Right renal pelvis (tissue), 4 donors: ENCODE measurements at places on chromosomes 1 and 21. TPM values are rescaled to one million over a fixed set of nuclear protein-coding genes. Genes with fewer than 3 reads are reported as not detected.

GRCh38 chr1:118049981-118050380 is 120.4 kb downstream of the WDR3 start:
- no peak for DNase-seq

GRCh38 chr1:171965777-171966176 is 124.5 kb downstream of the DNM3 start:
- no peak for DNase-seq

GRCh38 chr1:42322577-42322976 is 12.5 kb downstream of the FOXJ3 start:
- DNase-seq: no peak

DNA sequence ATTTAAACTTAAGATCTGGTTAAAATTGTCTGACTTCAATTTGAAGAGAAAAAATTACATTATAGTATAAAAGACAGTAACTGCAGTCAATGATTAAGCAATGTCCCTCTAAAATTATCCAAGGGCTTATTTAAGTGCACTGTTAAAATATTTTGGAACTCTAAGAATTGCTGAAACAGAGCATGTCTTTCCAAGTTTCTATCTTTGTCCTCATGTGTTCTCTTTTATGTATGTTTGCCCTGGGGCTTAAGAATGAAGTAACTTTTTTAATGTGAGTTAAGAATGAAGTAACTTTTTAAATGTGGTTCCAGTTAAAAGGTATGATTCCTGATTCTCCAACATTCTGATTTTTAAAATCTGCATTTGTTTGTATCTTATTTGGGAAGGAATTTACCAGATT is 69.0 kb upstream of the MARK1 start:
- DNase-seq: no peak

- no peak for DNase-seq
These were observed 712 bp downstream of the RAB13 start for GRCh38 chr1:153985341-153985912.

The RSPO1 gene
- polyA plus RNA-seq: 7.6 TPM

The EFCAB14 gene
- 109 TPM for polyA plus RNA-seq

The RNF186 gene
- 0.34 TPM for polyA plus RNA-seq

The UBE2U gene
- not detected for polyA plus RNA-seq

GRCh38 chr1:41925712-41926111 is 7.0 kb upstream of the HIVEP3 start:
- DNase-seq: no peak

- no peak for DNase-seq
These were observed 17.6 kb downstream of the MEGF6 start for GRCh38 chr1:3593745-3594144.

The TMEM200B gene
- 18.8 TPM for polyA plus RNA-seq

DNA sequence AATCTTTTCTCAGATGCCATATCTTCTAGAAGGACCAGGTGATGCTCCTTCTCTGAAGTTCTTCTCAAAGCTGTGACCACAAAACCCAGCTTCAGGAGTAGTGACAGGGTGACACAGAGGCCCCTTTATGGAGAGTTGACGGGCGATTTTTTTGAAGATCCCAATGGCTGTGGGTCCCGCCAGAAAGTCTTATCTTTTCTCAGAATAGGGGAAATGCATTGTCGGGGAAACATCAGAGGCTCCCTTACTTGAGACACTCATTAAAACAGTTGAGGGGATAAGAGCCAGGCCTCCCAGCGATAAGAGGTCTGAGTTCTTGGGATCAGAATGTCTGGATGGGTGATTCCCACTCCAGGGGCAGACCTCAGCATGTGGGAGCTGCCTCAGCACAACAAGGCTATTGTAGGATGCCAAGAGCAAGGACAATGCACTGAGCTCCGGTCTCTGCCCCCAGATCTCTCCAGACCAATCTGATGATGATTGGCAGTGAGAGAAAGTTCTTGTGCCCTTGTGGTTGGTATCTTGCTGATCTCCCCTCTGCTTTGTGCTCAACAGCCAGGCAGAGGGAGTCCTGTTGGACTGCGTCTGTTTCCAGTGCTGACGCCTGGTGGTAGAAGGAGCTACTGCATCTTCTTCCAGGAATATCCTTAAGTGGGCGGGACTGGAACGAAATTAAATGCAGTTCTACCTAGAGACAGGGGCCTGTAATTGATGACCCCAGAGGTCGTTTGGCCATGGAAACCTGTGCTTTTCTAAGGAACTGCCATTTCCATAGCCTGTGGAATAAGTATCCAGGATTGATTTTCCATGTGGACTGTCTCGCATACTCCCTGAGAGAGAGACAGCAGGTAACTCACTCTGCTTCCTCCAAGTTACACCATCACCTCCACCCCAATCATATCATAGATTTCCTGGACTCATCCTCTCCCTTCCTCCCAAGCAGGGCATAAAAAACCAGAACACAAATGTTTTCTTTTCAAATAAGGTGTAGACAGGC is 6.8 kb upstream of the ACKR1 start:
- DNase-seq: peak; percentile 54

The WNT2B gene
- 4.4 TPM for polyA plus RNA-seq

GRCh38 chr1:55823541-55824250 is 608.5 kb upstream of the USP24 start:
- DNase-seq: no peak

The MPL gene
- polyA plus RNA-seq: 0.44 TPM

DNA sequence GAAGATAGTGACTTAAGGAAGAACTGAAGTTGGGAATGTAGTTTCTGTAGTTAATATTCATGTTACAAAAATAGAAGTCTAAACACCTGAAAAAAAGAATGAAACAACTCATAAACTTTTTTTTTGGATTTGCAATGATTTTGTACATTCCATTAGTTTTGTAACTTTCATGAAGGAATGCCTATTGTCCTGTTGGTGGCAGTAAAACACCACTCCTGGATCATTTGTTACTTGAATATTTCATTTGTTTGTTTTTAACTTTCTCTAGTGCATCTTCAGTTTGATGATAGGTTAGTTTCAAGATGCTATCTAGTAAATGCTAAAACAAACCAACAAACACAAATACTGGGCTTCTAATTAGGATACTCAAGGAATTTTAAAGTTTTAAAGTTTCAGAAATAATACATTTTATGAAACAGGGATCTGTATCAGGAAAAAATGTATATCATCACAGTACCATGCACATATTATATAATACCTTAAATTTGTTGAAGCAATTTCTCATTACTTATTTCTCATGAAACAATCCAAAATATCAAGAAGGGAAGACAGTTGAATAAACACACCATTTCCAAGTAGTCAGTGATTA is 229.7 kb upstream of the CACYBP start:
- peak; percentile 51 for DNase-seq

- DNase-seq: no peak
These were observed 19.3 kb downstream of the PHGDH start for GRCh38 chr1:119731060-119731459.

DNA sequence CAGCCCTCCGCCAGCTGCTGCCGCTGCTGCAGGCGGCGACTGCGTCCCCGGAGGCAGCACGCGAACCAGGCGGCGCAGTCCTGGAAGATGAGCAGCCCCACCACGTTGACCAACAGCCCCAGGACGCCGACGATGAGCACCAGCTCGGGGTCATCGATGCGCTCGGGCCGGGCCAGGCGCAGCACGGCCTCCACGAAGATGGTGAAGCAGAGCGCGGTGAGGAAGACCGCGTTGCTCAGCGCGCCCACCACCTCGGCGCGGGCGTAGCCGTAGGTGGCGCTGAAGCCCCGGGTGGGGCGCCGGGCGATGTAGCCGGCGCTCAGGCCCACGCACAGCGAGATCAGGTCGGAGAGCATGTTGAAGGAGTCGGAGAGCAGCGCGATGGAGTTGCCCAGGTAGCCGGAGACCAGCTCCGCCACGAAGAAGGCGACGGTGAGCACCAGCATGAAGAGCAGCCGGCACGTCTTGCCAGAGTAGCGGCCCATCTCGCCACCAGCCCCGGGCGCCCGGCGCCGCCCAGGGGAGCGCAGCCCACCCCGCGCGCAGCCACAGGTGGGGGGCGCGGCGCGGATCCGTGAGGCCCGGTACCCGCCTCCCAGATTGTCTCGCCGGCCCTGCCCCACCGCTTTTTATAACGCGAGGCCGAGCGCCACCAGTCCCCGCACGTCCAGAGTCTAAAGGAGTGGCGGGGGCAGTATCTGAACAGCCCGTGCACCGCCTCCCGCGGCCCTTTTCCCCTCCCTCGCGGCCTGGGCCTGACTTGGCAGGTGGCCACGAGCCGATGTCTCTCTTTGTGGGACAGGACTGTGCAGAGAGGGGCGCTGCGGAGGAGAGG is at the start of gene SLC30A10:
SLC30A10 (minus strand) TSS at position 602 of the 835 bp plus-strand sequence; CDS start at position 485, 117 bp downstream.
- DNase-seq: no peak

The CFAP74 gene
- 0.55 TPM for polyA plus RNA-seq

DNA sequence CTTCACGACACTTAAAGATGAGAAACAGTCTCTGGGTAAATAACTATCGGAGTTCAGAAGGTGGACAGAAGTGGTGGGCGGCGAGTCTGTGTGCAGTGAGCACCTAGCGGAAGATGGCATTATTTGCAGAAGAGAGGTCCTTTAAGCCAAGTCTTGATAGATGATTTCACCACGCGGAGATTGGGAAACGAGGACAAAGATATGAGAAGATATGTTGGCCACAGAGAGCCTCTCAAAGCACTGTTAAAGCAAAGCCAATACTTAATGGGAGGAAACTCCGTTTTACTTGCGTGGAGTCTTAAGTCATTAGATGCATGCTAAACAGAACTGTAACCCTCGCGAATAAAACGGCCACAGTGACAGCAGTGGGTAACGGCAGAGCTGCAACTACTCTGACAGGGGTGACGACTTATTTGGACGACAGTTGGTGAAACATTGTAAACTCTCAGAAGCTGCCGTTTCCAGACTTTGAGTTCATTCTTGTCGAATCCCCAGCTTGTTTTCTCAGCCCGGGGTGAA is 577 bp upstream of the CEP350 start:
- no peak for DNase-seq

The PTPN7 gene
- polyA plus RNA-seq: 0.98 TPM

The RHD gene
- 1.3 TPM for polyA plus RNA-seq

DNA sequence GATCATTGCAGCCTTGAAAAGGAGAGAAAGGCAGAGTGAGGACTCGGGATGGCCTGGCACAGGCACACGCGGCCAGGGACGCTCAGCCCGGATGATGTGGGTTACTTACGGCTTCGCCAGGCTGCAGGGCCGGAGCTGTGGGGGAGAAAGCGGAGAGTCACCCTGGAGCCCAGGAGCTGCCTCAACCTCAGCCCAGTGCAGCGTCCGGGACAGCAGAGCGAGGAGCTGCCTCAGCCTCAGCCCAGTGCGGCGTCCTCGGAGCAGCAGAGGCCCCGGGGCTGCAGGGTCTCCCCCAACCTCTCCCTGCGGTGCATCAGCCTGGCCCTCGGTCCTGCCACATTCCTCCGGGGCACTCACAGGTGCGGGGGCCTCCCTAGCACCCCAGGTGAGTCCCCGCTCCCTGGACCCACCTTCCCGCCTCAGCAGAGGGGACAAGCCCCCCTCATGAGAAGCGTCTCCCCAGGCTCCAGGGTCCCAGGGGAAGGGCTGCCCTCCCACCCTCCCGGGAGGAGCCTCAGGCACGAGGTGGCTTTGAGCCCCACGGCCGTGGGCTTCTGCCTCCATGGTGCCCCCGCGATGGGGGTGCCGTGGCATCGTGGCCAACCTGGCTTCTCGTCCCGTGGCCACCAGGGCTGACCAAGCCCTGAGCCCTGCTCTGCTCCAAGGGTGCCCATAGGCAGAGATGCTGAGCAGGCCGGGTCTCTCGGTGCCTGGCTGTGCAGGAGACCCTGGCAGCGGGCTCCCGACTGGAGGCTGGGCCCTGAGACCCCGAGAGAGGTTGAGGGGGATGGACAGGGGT is 10.5 kb upstream of the RNF223 start:
- no peak for DNase-seq

The OLFML3 gene
- polyA plus RNA-seq: 178 TPM

DNA sequence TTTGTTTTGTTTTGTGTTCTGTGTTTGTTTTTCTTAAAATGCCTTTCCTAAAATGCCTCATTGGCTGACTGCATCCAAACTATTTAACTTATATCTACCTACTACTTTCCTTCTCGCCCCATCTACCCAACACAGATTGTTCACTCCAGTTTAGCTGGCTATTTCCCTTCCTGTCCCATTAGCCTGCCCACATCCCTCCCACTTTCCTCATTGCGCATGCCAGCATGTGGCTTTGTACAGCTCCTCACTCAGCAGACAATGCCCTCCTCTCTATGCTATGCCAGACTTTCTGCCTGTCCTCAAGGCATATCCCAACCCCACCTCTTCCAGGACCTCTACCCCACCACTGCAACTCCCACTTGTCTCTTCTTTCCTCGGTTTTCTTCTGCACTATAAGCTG is 94.7 kb upstream of the C1orf21 start:
- no peak for DNase-seq

DNA sequence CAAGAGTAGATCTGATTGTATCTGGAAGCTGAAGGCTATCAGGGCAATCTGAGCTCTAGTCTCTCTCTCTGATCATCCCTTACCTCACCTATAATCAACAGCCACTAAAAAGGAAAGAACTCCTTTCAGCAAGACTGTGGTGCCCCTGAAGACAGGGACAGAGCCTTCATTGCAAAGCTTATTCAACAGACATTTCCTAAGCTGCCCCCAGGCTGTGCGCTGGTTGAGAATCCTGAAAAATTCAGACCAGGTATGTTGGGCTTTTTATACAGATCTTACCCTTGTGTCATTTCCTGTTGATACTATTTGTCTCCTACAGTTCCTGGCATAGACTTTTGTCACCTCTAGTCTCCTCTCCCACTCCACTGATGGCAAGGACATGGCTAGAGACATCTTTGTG is 63.3 kb upstream of the PLA2G4A start:
- no peak for DNase-seq

DNA sequence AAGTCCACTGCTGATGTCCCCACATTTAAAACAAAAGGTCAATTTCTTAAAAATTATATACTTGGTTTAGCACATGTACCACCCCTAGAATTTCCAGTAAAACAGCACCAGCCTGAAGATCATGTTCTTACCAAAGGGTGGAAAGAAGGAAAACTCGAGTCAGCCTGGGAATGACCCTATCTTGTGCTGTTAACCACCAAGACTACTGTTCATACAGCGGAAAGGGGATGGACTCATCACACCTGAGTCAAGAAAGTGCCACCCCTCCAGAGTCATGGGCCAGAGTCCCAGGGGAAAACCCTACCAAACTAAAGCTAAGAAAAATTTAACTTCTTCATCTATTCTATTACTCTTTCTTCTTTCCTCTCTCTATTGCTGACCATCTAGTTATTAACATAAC is 113.6 kb upstream of the PPM1J start:
- no peak for DNase-seq

- DNase-seq: no peak
These were observed 33.0 kb upstream of the ADARB1 start for GRCh38 chr21:45041351-45041805.

The LRRC39 gene
- 3.8 TPM for polyA plus RNA-seq

DNA sequence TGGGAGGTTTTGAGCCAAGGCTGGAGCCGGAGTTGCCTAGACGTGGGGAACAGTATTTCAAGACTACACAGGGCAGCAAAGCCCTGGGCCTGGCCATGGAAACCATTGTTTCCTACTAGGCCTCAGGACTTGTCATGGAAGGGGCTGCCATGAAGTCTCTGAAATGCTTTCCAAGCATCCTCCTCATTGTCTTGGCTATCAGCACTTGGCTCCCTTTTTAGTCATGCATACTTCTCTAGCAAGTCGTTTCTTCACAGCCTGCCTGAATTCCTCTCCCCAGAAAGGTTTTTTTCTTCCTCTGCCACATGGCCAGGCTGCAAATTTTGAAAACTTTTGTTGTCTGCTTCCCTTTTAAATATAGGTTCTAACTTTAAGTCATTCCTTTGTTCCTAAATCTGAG is 406.6 kb upstream of the TMPRSS15 start:
- DNase-seq: no peak

- no peak for DNase-seq
These were observed 48.6 kb downstream of the TMPRSS15 start for GRCh38 chr21:18354947-18355346.
